T-helper 17 cell (primary cell): ENCODE measurements at places on chromosomes 12 and 14.

- H3K36me3 ChIP-seq = peaks cover 5% of the 10 kb centered on the region
- H3K4me3 ChIP-seq = no peak overlapping the region
- no peak for DNase-seq
- H3K27me3 ChIP-seq = no peaks in the 10 kb centered on the region
- peak overlapping the region; percentile 21 for H3K27ac ChIP-seq
These were observed 41.2 kb downstream of the DGLUCY start for GRCh38 chr14:91154851-91155625.

GRCh38 chr14:71399057-71399487 lies 491.8 kb downstream of the PCNX1 start:
- H3K4me3 ChIP-seq = peak overlapping the region; percentile 25
- H3K27me3 ChIP-seq = no peaks in the 10 kb centered on the region
- peak overlapping the region; percentile 92 for H3K27ac ChIP-seq
- no peaks in the 10 kb centered on the region for H3K36me3 ChIP-seq
- DNase-seq = no peak

DNA sequence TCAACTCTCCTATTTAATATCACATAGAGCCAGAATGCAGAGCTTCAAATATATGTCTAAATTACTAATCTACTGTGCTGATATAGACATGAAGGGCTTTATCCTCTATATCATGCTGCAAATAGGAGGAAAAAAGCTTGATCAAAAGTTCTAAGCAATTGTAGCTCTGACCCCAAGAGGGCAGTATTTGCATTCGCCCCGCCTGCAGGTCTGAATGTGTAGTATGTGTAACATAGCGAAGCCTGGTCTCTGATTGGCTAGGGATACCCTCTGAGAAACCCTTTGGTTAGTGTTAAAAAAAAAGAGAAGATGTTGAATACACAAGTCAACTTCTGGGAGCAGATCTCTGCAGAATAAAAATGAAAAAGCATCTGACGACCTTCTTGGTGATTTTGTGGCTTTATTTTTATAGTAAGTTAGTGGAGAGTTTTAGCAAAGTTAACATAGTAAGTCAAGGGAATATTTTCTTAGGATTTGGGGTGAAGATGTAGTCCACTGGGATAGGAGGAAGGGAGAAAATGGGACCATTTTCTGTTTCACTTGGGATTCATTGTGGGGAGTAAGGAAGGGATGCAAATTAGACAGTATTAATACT lies 151.6 kb upstream of the OR4E1 start:
- H3K4me1 ChIP-seq = peaks cover 8% of the 10 kb centered on the region
- DNase-seq = peak; percentile 23
- H3K4me3 ChIP-seq = peak overlapping the region; percentile 76

GRCh38 chr12:78419513-78419912 lies 445.1 kb upstream of the SYT1 start:
- H3K27ac ChIP-seq = no peak overlapping the region
- H3K4me1 ChIP-seq = no peaks in the 10 kb centered on the region
- no peaks in the 10 kb centered on the region for H3K27me3 ChIP-seq
- H3K36me3 ChIP-seq = no peaks in the 10 kb centered on the region
- no peak for DNase-seq
- H3K4me3 ChIP-seq = no peak overlapping the region

DNA sequence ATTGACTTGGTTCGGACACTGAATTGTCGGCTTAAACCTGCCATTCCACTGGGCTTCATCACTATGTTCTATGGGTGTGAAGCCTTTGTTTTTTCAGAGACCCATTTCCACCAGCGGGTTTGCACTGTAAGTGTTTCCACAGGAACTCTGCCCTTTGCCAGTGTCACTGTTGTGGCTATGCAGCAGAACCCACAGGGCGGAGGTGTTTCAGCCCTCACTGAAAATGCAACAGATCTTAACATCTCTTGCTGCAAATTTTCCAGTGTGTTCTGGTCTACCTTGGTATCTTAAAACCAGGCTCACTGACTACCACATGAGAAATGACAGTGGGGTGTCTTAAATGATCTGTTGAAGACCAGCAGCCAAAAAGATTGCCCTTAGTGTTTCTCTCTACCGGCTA lies 21.1 kb downstream of the PRKCH start:
- peak overlapping the region; percentile 100 for H3K27ac ChIP-seq
- DNase-seq = peak; percentile 38
- H3K27me3 ChIP-seq = no peaks in the 10 kb centered on the region
- peaks cover 79% of the 10 kb centered on the region for H3K4me1 ChIP-seq

- peak overlapping the region; percentile 97 for H3K4me3 ChIP-seq
- peak overlapping the region; percentile 98 for H3K27ac ChIP-seq
- no peaks in the 10 kb centered on the region for H3K36me3 ChIP-seq
- DNase-seq = no peak
- no peaks in the 10 kb centered on the region for H3K27me3 ChIP-seq
These were observed 1.7 kb downstream of the HECTD1 start for GRCh38 chr14:31205681-31206535.

GRCh38 chr14:19823178-19823577 lies 19.6 kb downstream of the OR4N2 start:
- no peak overlapping the region for H3K27ac ChIP-seq
- H3K4me3 ChIP-seq = no peak overlapping the region
- no peak for DNase-seq
- no peaks in the 10 kb centered on the region for H3K36me3 ChIP-seq
- H3K4me1 ChIP-seq = no peaks in the 10 kb centered on the region

DNA sequence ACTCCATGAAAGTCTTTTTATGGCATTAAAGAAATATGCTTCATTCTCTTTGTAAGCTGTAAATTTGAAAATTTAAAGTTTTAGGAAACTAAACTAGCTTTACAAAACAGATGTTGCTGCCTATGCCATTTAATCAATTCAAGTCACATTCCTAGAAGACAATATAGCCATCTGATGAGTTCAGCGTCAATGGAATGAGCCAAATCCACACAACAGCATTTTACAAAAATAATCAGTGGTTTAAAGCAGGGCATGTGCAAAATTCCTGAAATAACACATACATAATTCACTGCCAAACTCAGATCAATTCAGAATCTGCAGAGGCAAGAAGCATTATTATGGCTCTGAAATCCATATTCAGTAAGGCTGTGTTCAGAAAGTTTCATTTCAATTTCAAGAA lies 75.6 kb downstream of the MED13L start:
- no peaks in the 10 kb centered on the region for H3K36me3 ChIP-seq
- DNase-seq = no peak
- H3K4me3 ChIP-seq = no peak overlapping the region
- no peaks in the 10 kb centered on the region for H3K27me3 ChIP-seq

GRCh38 chr14:99689266-99690236 lies 5.5 kb downstream of the CYP46A1 start:
- H3K27me3 ChIP-seq = peaks cover 68% of the 10 kb centered on the region
- H3K36me3 ChIP-seq = peaks cover 3% of the 10 kb centered on the region
- H3K4me3 ChIP-seq = no peak overlapping the region
- H3K4me1 ChIP-seq = peaks cover 17% of the 10 kb centered on the region
- no peak for DNase-seq
- H3K27ac ChIP-seq = no peak overlapping the region

GRCh38 chr14:60092526-60092920 lies 800 bp downstream of the PCNX4 start:
- peak overlapping the region; percentile 97 for H3K4me3 ChIP-seq
- H3K36me3 ChIP-seq = peaks cover 2% of the 10 kb centered on the region
- no peaks in the 10 kb centered on the region for H3K27me3 ChIP-seq
- H3K27ac ChIP-seq = peak overlapping the region; percentile 98
- peaks cover 40% of the 10 kb centered on the region for H3K4me1 ChIP-seq
- DNase-seq = no peak

DNA sequence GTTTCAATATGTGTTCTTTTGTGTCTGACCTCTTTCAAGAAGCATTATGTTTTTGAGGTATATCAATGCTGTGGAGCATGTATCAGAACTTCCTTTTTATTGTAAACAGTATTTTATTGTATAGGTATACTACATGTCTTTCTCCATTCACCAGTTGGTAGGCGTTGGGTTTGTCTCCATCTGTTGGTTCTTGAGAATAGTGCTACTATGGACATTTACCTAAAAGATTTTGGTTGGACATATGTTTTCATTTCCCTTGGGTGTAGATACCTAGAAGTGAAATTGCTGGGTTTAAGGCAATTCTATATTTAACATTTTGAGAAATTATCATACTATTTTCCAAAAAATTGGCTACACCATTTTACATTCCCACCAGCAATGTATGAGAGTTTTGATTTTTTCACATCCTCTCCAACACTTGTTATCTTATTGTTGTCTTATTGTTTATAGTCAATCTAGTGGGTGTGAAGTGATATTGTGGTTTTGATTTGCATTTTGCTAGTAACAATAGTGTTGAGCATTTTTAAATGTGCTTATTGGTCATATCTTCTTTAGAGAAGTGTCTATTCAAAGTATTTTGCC lies 409.2 kb downstream of the IPO8 start:
- H3K4me3 ChIP-seq = no peak overlapping the region
- no peak overlapping the region for H3K27ac ChIP-seq
- peaks cover 2% of the 10 kb centered on the region for H3K36me3 ChIP-seq
- no peak for DNase-seq
- no peaks in the 10 kb centered on the region for H3K4me1 ChIP-seq
